Activated T-cell treated with anti-CD3 and anti-CD28 coated beads for 24 hours (primary cell): ENCODE measurements at places on chromosomes 3 and 15.

- DNase-seq: no peak
These were observed 187.8 kb downstream of the NSMCE3 start for GRCh38 chr15:29081781-29082180.

DNA sequence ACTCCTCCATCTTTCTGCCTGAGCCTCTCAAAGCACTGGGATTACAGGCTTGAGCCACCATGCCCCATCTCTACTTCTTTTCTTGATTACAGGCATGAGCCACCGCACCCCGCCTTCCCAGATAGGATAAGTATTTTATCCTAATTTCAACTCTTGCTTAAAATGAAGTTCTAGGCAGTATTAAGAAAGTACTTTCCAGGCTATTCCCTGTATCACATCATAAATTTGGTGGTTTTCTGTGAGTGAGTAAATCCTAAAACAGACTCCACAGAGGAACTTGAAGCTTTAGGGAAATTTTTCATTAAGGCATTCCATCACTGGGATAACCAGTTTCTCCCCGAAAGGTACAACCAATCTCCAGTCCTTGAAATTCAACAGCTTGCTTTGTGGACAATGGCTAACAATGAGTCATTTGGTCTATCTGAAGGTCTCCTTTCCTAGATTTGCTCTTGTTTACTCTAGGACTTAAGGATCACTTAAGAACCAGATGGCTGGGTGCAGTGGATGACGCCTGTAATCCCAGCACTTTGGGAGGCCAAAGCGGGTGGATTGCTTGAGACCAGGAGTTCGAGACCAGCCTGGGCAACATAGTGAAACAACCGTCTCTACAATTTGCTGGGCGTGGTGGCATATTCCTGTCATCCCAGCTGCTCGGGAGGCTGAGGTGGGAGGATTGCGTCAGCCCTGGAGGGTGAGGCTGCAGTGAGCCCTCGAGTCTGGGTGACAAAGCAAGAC is 49.7 kb upstream of the SKIL start:
- no peak for DNase-seq

DNA sequence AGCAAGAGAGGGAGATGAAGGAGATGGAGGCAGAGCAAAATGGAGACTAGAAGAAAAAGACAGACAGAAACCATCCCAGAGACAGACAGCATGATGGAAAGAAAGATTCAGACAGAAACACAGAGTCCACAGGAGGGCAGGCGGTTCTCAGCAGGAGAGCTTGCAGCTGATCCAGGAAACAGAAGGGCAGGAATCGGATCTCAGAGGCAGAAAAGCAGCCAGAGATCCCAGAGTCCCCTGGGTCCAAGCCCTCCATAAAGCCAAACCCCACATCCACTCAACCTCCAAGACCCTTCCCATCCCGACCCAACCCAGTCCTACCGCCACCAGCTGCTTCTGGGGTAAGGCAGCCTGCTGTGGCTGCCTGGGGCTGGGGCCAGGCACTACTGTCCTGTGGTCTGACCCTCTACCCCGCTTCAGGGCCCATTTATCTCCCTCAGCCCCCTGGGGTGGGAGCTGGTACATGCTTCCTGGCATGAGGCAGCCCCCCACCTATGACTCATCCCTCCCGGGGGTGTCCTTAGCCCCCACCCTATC is at the start of gene UCN2:
UCN2 (minus strand) TSS at position 400 of the 537 bp plus-strand sequence. CDS start 657 bp downstream, outside the sequence.
- DNase-seq: no peak

DNA sequence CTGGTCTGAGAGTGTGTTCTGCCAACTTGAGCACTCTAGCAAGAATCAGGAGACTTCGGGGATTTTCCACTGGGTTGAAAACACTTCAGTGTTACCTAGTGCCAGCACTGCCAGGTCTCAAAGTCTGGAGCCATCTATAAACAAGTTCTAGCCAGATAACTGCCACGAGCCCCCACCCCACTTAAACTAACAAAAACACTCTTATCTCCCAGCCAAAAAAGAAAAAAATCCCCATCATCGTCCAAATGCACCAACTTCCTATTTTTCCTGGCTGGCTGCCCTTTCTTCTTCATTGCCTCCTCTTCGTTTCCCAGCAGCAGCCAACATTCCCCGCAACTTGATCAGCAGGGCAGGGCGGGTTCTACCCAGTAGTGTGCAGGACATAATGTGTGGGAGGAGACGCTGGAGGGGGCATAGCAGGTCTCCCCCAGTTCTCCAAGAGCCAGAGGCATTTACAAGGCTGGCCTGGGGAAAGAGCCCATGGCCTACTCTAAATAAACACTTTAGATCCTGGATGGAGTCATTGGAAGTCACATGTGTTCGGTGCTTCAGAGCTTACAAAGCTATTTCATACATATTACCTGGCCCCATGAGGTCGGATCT is 29.5 kb downstream of the C2CD4B start:
- DNase-seq: no peak

DNA sequence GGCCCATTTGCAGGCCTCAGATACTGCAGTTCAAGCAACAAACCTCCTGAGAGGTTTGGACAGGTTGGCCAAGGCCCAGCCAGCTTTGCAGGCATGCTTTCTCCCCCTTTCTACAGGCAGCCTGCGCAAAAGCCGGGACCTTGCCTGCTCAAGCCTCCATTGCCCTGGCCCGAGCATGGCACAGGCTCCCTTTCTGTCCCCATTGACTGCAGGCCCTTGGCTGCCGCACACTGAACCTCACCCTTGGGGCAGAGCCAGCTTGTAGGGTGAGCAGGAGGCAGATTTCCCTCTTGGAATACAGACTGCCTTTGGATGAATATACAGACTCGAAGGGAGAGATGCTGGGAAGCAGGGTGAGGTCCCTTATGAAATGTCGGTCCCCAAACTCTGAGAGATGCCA is 461.7 kb upstream of the PROK2 start:
- no peak for DNase-seq

GRCh38 chr15:46955576-46955975 is 761.7 kb upstream of the SEMA6D start:
- no peak for DNase-seq

DNA sequence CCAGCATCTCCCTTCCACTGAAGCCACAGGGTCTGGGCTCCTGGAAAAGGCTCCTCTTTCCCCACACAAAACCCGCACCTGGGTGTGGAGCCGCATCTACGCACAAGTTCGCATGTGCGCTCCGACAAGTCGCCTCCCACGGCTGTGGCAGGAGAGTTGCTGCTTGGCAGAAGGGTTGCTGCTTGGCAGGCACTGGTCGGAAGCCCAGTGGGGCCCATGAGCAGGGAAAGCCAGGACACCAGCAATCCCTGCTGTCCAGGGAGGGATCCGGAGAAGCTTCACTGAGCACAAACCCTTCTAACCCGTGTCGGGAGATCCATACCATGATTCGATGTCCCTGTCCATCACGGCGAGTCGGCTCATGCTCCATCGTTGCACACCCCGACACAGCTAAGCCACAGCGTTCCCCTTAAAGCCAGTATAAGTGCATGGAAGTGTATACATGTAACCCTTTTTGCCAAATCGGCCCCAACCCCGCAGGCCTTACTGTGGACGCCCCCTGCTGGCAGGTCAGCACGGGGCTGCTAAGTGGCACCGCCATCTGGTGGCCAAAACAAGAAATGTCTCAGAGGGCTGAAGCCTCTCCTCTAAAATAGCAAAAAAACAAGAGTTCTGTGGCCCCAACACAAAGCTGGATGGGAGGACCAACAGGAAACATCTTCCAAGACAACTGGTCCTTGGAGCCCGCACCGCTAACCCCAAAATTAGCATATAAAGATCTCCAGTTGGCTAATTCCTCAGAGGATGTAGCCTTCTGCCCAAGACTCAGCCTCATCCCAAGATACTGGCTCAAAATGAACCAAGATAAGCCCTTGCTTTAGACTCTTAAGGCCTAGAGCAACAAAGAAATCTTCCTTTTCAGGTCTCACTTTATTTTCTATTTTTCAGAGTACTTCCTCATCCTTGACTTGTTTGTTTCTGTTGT is 8.3 kb downstream of the ANKRD63 start:
- peak; percentile 85 for DNase-seq

- DNase-seq: no peak
These were observed 369.6 kb downstream of the OTOL1 start for GRCh38 chr3:161866176-161866575.

DNA sequence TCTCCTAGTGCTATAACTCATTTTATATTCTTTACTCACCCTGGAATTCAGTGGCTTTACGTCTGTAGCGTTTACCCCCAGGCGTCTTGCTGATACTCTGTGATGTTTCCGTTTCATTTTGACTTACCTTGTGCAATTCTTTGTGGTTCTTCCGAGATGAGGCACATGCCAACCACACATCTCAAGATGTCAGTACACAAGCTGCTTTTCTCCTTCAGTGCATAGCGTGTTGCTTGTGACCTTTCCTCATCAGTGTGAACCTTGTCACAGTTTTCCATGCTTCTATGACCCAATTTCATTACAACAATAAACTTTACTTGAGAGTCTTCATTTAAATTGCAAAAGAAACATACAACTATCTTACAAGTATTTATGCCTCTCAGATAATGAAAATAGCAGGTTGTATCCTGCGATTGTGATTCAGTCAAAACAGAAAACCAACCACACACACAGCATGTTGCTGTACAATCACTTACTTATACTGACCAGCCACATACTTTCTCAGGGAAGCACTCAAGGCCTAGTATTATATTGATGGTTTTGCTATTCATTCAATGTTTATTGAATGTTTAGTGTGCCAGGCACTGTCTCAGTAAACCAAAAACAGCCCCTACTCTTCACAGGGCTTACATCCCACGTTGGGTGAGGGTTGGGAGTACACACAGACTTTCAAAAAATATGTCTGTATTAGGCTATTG is 4.6 kb upstream of the TBL1XR1 start:
- DNase-seq: peak; percentile 55
